ENCODE measurements at places on chromosomes 12 and 14.
A peak's percentile ranks its signal among the peaks of the same experiment; 100 is the strongest.

DNA sequence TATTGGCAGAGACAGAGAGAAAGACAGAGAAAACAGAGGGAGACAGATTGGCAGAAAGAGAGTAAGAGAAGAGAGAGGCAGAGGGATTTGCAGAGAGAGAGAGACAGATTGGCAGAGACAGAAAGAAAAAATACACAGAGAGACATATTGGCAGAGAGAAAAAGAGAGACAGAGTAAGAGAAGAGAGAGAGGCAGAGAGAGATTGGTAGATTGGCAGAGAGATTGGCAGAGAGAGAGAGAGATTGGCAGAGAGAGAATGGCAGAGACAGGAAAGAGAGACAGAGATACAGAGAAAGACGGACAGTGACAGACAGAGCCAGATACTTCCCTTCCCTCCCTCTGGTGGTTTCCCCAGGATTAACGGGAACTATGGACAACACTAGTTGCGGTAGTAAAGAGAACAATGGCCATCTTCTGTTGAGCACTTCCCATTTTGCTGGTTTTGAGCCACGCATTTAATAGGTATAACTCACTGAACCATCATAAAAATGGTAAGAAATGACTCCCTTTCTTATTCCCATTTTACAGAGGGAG is 2.6 kb upstream of the NOS1 start:
- no peak for DNase-seq

- DNase-seq: no peak
These were observed 42.1 kb upstream of the KCNH3 start for GRCh38 chr12:49496417-49497360.

GRCh38 chr12:1504304-1504894 is 90.0 kb downstream of the FBXL14 start:
- DNase-seq: no peak

DNA sequence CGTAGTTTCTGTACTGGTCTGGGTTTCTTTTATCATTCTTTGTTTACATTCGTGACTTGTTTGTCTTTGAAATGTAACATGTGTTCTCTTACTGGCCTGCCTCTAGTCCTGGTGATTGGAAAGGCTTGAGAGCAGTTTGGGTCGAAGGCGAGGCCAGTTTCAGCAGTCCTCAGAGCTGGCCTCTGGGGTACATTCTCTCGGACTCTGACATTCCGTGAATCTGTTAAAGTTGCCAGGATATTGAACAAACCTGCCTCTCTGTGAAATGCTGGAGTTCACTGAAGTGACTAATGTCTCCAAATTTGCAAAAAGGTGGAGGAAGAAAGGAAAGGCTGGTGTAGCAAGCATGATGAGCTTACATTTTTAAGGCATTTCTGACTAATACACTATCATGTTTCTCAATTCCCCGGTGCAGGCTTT is 1.5 kb downstream of the PLEKHA5 start:
- no peak for DNase-seq

DNA sequence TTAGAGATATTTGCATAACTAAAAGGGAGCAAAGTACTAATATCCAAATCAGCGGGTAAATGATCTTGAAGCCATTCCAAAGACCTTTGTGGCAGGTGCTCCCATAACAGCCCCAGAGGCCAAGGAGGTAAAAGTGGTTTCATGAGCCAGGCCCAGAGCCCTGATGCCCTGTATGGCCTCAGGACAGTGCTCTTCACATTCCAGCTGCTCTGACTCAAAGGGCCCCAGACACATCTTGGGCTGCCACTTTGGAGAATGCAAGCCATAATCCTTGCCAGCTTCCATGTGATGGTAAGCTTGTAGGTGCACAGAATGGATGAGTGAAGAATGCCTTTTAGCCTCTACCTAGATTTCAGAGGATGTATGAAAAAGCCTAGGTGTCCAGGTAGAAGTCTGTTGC is 933.4 kb downstream of the SLC16A7 start:
- DNase-seq: no peak

DNA sequence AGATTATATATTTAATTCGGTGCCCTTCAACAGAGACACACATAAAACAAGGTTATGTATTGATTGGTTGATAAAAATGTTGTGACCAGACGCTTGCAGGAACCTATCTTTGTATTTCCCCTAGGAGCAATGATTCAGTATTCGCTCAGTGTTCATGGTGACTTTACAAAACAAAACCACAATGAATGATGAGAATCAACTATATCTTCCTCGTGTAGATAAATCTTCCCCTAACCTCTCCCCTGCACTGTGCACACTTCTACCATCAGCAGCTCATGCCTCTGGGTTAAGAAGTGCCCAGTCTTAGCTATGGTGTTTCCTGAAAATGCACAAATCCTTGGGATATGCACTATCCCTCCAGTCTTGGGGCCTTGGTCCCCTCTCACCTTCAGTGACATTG is 16.3 kb downstream of the RIN3 start:
- no peak for DNase-seq

DNA sequence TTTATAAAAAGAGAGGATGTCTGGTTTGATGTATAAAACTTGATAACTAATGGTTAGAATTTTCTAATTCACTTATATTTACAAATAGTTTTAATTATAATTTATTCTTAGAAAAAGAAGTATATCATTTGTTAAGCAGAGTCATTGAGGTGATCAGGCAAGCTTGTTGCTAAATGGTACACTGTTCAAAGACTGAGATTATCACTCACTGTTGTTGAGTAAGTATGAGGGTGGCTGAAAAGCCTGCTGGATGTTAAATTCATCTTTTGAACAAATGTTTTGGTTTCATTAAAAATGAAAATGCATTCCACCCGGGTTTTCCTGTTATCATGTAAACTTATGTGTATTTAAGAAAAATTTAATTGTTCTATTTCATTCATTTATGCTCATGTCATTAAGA is 451.8 kb downstream of the ADAMTS20 start:
- DNase-seq: no peak

- no peak for DNase-seq
These were observed 45.9 kb upstream of the CNOT2 start for GRCh38 chr12:70197345-70197744.

GRCh38 chr12:101698800-101699347 is 1.4 kb downstream of the CHPT1 start:
- no peak for DNase-seq

GRCh38 chr14:65444230-65444629 is 31.7 kb downstream of the FUT8 start:
- DNase-seq: no peak

- DNase-seq: no peak
These were observed 47.1 kb upstream of the STON2 start for GRCh38 chr14:81447021-81447764.

- no peak for DNase-seq
These were observed 272.0 kb downstream of the AKAP6 start for GRCh38 chr14:32601069-32601468.

DNA sequence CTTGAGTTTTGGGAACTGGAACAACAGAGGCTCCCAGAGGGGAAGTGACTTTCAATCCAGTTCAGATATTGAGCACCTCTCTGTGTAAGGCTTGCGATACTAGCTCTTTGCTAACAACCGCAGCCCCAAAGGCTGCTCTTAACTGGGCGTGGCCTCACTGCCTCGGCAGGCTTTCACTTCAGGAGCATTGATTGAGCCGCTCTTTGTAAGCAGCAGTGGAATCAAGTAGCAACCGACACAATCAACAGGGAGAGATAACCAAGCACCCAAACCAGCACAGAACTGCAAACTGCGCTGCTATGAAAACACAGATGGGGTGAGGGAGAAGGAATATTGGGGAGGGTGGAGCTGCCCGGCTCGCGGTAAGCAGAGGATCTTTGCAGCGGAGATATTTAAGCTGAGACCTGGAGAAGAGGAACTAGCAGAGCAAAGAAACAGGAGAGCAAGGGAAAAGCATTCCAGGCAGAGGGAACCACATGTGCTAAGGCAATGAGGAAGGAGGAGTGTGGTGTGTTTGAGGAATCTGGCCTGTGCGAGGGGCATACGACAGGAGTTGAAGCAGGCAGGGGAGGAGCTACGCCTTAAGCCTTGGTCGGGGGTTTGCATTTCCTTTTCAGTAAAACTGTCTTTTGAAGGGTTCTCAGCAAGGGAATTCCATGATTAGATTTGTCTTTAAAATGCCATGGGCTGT is 17.3 kb upstream of the YY1 start:
- DNase-seq: peak; percentile 31

DNA sequence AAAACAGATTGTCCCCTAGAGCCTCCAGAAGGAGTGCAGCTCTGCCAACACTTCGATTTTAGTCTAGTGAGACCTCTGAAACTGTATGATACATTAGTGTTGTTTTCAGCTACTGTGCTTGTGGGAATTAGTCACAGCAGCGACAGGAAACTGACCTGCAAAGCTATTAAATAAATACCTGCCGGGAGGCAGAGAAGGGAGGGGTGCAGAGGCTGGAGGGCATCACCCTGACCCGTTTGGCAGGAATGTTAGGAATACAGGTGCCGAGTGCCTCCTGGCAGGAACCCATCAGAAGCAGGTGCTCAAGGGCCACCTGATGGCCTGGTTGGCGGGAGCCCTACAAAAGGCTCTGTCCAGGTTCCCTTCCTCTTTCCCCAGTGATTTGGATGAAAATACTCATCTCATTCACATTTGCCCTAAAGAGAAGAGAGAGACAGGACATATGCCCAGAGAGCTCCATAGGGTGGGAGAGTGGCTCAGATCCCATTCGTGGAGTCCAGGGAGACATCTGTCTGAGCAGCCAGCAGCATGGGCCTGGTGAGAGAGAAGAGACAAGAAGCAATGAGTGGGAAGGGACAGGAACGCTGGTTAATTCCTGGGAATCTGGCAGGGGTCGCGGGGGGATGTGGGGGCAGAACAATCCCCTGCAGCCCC is 44.6 kb downstream of the C14orf132 start:
- no peak for DNase-seq

DNA sequence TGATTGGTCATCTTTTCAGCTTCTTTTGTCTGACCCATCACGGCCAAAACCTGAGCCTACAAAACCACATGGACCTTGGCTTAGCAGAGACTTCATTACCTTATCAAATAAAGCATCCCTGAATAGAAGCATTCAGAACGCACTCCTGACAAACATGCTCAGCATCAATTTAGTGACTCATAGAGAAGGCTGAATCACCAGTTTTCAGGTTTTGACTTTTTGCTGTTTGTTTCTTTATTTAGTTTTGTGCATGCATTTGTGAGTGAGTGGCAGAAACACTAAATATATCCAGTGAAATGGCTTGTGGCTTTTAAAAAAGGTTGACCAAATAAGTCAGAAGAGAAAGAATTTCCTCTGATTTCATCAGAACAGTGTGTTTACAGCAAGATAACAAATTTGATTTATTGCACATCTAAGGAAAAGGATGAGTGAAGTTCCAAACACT is 19.0 kb upstream of the OVCH1 start:
- no peak for DNase-seq

GRCh38 chr12:95506707-95507523 is 33.0 kb downstream of the METAP2 start:
- no peak for DNase-seq

- DNase-seq: no peak
These were observed 442 bp downstream of the FLVCR2 start for GRCh38 chr14:75578786-75579337.

- no peak for DNase-seq
These were observed 31.5 kb upstream of the CCT2 start for GRCh38 chr12:69553628-69554248.

- no peak for DNase-seq
These were observed 1.4 kb upstream of the KCNK10 start for GRCh38 chr14:88324491-88324890.

GRCh38 chr14:40682131-40682913 is 924.4 kb upstream of the LRFN5 start:
- DNase-seq: no peak

DNA sequence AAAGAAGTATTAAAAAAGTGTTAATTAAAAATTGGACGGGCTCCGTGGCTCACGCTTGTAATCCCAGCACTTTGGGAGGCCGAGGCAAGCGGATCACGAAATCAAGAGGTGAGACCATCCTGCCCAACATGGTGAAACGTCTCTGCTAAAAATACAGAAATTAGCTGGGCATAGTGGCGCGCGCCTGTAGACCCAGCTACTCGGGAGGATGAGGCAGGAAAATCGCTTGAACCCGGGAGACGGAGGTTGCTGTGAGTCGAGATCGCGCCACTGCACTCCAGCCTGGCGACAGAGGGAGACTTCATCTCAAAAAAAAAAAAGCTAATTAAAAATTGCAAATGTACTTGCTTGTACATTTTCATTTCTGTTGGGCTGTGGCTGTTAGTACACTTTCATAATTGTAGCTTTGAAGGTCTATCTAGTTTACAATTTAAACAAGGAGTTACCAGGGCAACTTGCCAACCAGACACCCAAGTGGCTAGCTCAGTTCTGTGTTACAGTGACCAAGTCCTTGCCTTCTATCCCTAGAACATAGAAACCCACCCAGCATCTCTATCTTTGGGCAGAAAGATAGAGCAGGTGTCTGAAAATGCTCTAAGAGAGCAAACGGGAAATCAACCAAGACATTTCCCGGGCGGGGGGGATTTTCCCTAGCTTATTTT is 1.2 kb downstream of the COA8 start:
- no peak for DNase-seq

- no peak for DNase-seq
These were observed 197.3 kb downstream of the TMTC3 start for GRCh38 chr12:88339254-88339949.

- DNase-seq: no peak
These were observed 5.1 kb upstream of the CLEC7A start for GRCh38 chr12:10135126-10135525.

GRCh38 chr14:90427848-90428426 is 31.1 kb downstream of the CALM1 start:
- DNase-seq: no peak

DNA sequence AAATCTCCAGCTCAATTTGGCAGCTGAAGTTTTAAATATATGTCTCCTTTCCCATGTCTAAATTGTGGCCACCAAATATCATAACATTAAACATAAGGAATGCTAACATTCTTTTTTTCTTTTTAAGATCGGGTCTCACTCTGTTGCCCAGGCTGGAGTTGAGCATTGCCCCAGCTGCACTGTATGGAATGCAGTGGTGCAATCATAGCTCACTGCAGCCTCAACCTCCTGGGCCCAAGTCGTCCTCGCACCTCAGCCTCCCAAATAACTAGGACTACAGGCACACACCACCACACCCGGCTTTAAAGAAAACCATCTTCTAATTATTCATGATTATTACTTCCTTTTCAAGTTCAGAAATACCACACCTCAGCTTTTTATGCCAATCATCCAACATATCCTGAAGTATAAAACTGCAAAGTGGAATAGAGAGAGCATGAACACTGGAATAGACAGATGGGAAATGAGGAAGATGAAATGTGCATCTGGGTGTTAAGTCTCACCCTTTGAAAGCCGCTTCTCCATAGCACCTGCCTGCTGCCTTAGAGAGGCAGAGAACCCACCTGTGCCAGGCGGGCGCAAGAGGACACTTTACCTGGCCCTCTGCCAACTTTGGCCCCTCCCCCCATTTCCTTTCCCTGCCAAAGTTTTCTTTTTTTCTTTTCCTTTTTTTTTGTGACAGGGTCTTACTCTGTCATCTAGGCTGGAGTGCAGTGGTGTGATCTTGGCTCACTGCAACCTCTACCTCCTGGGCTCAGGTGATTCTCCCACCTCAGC is 2.8 kb upstream of the EML1 start:
- no peak for DNase-seq

All from effector memory CD4-positive, alpha-beta T cell (primary cell).